ENCODE measurements at places on chromosomes 11 and 22.

GRCh38 chr11:126655807-126656128, 300.3 kb downstream of the ST3GAL4 start:
- no peak for DNase-seq

- DNase-seq = no peak
These were observed 45.5 kb downstream of the PKNOX2 start for GRCh38 chr11:125210066-125210465.

DNA sequence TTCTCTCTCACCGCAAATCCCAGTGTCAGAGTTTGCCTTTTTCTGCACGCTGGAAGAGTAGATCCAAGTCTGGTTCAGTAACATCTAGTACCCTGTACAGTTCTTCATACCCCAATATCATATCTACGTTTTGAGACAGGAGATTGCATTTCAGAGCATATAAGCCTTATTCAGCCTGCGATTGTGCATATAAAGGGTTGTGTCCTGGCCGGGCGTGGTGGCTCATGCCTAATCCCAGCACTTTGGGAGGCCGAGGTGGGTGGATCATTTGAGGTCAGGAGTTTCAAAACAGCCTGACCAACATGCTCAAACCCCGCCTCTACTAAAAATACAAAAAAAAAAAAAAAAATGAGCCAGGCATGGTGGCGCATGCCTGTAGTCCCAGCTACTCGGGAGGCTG, 104.9 kb downstream of the MTNR1B start:
- no peak for DNase-seq

- no peak for DNase-seq
These were observed 173.5 kb downstream of the TRIM29 start for GRCh38 chr11:119964136-119965025.

- DNase-seq = no peak
These were observed 76.3 kb upstream of the CNTN5 start for GRCh38 chr11:98944461-98944860.

DNA sequence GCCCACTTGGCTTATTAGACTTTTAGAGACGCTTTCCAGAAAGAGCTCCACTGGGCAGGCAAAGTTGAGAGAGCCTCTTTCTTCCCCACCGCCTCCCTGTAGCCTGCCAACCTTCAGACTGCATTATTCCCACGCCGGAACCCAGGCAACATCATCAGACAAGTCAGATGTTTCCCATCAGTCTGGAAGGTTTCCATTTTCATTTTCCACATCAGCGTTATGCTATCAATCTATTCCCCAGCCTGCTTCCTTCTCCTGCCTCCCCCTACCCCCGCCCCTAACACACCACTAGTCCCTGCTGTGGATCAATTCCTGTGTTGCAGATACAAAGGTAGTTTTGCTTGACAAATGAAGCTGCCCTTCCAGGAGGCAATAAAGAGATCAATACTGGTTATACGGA, 184.8 kb downstream of the DSCAML1 start:
- no peak for DNase-seq

- DNase-seq = no peak
These were observed 589.0 kb downstream of the OPCML start for GRCh38 chr11:132943357-132943705.

DNA sequence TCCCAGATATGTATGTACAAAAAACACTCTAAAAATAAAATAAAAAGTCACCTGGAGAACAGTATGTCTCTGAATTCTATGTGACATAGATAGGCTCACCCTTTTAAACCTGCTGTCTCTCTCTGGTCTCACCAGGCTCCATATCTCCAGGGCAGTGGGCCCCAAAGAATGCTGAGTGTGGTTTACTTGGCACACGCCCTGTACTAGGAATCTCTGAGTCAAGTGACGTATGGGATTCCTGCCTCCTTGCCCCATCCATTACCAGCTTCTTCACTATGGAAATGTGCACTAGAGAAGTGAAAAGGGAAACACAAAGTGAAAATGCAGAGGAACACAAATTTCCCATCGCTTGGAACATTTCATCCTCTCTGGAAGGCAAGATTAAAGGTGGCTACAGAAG, 722.2 kb upstream of the TENM4 start:
- DNase-seq = peak; percentile 2

GRCh38 chr11:1807264-1807995, 27.4 kb upstream of the SYT8 start:
- no peak for DNase-seq

DNA sequence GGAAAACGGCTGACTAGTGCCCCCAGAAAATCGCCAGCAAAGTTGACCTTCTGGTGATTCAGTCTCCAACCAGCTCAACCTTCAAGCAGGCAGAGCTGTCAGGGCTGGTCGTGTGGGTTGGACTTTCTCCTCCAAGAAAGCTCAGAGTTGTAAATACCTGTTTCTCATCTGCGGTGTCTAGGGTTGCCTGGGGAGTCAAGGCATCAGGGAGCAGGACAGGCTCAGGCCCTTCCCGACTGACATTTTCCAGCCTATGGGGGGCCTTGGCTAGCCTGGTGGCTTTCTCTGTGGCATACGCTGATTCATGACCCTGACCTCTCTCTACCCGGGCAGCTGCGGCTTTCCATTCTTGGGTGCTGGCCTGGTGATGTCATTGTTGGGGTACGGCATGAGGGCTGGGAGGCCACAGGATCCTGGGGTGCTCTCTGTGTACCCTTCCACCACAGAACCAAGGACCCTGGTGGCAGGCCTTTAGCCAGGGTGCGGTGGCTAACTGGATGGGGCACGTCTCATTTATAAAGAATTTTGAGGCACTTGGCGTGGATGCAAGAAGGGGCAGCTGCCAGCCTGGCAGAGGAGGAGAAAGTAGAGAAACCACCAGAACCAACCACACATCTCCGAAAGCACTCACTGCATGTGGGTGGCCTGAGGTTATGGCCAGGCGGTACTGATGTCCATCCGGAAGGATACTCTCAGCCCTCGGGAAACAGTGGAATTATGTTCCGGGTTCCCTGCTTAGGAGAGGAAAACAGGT, 64.9 kb downstream of the BCR start:
- peak; percentile 76 for DNase-seq

DNA sequence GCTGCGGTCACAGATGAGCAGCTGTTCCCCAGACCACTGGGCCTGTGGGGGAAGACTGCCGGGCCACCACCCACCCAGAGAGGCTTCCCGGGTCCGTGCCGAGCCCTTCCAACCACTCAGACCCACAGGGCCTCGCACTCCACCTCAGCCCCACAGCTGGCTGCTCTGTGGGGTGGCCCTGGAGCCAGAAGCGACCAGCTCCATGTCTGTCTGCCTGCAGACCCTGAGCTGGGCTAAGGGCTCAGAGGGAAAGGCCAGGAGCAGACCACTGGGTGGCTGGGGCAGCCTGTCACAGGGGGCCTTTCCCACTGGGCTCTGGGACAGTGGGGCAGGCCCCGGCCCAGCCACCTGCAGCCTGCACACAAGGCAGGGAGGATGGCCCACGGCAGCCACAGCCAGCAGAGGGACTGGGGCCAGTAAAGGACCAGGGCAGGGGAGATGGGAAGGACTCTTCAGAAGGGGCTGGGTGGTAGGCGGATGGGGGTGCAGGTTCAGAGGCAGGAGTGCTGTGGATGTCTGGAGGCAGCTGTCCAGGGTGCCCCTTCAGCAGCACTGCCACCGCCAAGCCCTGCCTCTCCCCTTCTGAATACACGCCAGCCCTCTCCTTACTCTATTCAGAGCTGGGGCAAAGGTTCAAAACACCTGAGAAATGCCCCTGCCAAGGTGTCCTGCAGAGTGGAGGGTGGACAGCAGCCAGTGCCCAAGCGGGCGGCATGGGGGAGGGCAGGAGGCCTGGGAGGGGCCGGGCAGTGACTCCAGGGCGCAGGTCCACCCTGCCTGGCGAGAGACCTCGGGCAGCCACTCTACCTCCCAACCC, 32.2 kb downstream of the GNB1L start:
- DNase-seq = peak; percentile 82

DNA sequence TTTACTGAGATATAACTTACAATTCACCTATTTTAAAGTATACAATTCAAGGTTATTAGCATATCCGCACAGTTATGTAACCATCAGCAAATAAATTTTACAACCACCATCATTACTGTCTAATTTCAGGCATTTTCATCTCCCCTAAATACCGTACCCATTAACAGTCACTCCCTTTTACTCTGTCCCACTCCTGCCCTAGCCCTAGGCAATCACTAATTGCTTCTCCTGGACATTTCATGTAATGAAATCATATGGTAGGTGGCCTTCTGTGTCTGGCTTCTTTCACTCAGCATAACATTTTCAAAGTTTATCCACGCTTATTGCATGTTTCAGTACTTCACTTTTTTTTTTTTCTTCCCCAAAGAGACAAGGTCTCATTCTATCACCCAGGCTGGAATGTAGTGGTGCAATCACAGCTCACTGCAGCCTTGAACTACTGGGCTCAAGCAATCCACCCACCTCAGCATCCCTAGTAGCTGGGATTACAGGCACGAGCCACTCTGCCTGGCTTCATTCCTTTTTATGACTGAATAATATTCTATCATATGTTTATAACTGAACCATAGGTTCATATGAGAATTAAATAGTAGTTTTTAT, 61.4 kb upstream of the CHRM4 start:
- DNase-seq = no peak

- no peak for DNase-seq
These were observed 46.8 kb downstream of the BTG4 start for GRCh38 chr11:111465400-111465799.

- DNase-seq = no peak
These were observed 144.6 kb downstream of the LDLRAD3 start for GRCh38 chr11:36088266-36088972.

DNA sequence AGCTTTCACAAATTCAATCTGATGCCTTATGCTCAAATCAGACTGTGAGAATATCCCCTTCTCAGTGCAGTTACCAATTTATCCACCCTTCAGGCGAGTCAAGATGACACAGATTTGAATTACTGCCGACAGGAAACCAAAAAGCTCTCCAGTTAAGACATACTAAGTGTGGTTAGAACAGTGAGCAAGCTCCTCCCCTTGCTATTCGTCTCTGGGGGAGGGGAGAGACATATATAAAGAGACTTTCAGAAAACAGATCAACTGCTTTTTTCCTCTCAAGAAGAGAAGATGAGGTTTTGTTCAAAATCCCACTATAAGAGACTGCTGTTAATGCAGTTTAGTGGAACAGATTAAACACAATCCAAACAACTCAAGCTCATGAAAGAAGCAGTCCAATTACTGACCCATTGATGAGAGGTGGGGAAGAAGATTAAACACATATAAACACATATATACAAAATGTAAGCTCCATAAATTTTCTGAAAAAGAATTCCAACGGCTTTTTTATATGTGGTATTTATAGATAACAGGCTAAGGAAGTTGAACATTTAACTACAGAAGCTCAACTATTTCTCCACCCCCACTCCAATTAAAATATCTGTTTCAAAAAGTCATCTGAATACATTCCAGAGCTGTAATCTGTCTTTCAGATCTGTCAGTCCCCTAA, 102.7 kb downstream of the MRTFA start:
- DNase-seq = peak; percentile 22

GRCh38 chr11:28104984-28105383, 3.0 kb downstream of the KIF18A start:
- DNase-seq = no peak

DNA sequence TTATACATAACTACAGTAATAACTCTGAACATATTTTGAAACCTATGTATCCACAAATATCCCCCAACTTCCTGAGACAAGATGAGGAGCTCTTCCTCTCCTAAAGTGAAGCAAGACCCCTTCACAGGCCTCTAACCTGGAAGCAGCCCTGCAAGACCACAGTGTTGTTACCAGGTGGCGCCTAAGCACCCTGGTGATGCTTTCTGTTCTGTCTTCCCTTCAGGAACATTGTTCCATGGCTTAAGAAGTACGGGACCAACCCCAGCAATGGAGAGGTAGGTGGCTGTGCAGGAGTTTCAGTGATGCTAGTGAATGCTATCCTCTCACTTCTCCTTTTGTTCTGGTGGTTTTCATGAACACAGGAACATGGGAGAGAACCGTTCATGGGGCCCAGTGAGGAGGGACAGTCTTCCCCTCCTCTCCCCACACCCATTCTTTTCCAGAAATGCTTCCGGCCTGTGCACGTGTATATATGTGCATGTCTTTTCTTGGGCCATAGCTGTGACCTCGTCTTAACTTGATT, 6.4 kb downstream of the PPIL2 start:
- DNase-seq = no peak

- DNase-seq = peak; percentile 83
These were observed 1.7 kb upstream of the TXNRD2 start for GRCh38 chr22:19943082-19944026.

DNA sequence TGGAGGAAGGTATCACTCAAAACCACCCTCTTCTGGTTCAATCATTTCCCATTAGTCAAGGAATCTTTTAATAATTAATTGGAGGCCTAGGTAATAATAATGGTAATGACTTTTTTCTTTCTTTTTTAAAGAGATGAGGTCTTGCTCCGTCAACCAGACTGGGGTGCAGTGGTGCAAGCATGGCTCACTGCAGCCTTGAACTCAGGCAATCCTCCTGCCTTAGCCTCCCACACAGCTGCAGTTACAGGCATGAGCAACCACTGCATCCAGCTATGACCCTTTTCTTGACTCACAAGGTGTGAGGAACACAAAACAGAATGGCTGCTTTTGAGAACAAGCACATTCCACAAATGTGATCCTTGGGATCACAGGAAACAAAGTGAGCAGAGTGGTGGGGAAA, 3.6 kb downstream of the POLDIP3 start:
- DNase-seq = no peak

- no peak for DNase-seq
These were observed 29.0 kb upstream of the VWA5A start for GRCh38 chr11:124085997-124086846.

- DNase-seq = no peak
These were observed 186.1 kb upstream of the E2F8 start for GRCh38 chr11:19426756-19427403.

GRCh38 chr11:103737747-103738146, 298.7 kb upstream of the DDI1 start:
- no peak for DNase-seq

GRCh38 chr11:61586792-61587430, 6.0 kb upstream of the SYT7 start:
- no peak for DNase-seq

DNA sequence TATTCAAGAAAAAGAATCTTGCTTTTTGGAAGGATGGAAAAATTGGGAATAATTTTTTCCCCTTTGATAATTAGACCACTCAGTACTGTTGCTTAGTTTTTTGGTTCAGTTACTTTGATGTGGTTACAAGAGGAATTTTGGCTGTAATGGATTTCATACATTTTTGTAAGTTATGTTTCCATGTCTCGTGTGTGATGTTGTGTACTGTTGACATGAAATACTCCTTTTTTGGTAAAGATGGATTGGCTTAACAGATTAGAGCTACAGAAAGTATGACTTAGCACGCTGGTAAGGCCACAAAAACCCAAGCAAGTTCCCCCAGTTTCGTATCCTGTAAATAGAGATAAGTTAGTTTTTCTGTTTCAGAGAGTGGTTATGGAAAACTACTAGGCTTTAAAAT, 11.9 kb downstream of the TBCEL start:
- DNase-seq = no peak

- no peak for DNase-seq
These were observed 847.1 kb downstream of the OPCML start for GRCh38 chr11:132685174-132685611.

- peak; percentile 70 for DNase-seq
These were observed 19.7 kb downstream of the CTR9 start for GRCh38 chr11:10770626-10771254.

- DNase-seq = no peak
These were observed 103.2 kb downstream of the ETS1 start for GRCh38 chr11:128484172-128484571.

- DNase-seq = no peak
These were observed 10.3 kb downstream of the CYP2R1 start for GRCh38 chr11:14881576-14882193.

Measured in SJCRH30 (cell line).